ENCODE measurements at places on chromosomes 2 and 18.
A peak's percentile ranks its signal among the peaks of the same experiment; 100 is the strongest.

- peak; percentile 5 for DNase-seq
Observed at GRCh38 chr2:148989882-148990493, 48.5 kb upstream of the LYPD6B start.

DNA sequence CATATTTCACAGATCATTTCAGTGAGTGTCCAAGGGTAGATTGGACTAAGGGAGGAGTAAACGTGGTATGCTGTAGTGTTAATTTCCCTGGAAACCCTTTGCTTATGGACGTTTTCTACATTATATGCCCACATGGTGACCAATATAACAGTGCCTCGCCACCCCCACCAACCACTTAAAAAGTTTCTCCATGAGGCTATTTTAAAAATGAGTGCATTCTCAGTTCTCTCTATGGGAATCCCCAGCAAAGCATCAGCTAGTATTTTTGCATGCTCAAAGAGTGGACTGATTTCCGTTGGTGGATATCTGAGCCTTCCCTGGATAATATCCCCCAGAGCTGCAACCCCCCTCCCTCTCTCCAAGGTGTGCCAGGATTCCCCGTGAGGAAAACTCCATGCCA is 73.2 kb downstream of the TGFA start:
- no peak for DNase-seq

- no peak for DNase-seq
Observed at GRCh38 chr2:147440734-147441133, 404.1 kb upstream of the ACVR2A start.

DNA sequence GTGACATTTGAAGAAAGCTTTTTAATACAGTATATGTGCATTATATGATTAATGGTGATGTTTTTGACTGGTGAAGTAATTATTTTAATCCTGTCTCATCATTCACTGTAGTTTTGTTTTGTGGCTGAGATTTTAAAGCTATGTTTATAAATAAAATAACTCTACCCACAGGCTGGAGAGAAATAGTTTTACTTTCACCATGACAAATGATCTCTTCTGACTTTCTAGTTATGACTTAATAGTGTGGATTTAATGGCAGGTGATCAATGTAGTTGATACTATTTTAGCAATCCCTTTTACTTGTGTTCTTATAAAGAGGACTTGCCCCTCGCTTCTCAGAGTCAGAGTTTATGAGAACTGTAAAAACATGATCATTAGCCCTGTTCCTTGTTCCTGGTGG is 289.5 kb upstream of the SIX3 start:
- DNase-seq: no peak

- no peak for DNase-seq
Observed at GRCh38 chr2:73018188-73018825, 53.2 kb downstream of the SFXN5 start.

GRCh38 chr2:224405412-224405811 is 3.5 kb upstream of the FAM124B start:
- no peak for DNase-seq

DNA sequence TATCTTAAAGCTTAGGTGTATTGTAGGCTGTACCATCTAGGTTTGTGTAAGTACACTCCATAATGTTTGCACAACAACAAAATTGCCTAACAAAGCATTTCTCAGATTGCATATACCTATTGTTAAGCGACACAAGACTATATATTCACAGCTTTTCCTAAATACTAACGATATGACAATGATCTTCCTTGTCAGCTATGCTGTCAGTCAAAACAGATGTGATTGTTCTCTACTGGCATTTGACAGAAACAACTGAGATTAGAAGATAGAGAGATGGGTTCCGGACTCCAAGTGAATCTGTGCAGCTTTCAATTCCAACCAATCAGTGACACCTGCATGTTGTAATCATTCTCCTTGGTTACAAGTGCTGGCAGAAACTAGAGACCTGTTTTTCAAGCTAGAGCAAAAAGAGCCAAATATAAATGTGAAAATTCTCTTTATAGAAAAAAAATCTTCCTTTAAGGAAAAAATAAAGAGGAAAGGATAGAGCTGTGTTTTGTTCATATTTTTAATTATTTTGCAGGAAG is 1232.3 kb upstream of the SLC39A10 start:
- no peak for DNase-seq

DNA sequence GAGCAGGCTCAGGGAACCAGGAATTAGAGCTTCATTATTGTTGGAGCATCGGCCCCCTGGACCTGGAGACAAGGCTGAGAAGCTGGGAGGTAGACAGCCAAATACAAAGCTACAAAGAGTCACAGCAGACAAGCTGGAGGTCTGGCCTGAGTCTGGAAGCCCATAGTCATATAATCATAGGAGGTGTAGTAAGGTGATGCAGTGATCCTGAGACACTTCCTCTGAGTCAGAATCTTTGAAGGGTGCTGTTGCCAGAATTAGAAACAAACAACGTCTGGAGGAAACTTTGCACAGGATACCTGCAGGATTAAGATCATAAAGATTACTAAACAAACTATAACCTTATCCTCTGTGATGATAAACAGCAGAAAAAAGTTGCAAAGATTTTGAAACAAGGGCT is 213.8 kb downstream of the DSC3 start:
- no peak for DNase-seq

DNA sequence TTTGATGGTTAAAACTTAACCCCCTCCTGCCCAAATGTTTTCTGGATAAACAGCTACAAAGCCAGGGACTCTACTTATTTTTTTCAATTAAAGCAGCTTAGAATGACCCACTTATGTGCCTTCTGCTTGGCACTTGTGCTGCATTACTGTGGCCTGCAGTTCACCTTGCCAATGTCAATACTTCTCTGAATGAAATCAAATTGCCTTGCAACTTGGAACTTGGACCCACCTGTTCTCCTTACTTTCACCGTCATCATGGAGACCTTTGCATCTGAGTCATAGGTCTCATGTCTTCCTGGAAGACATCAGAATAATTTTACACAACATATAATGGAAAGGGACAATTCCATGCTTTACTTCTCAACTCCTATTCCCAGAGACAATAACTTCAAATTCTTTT is 92.1 kb upstream of the FHL2 start:
- no peak for DNase-seq

Data from stimulated activated CD8-positive, alpha-beta memory T cell treated with anti-CD3 and anti-CD28 coated beads, Interleukin-7, amount 100 ng/mL, for 48 hours (primary cell).